ENCODE measurements at places on chromosomes 5 and 9.
A peak's percentile ranks its signal among the peaks of the same experiment; 100 is the strongest.

- no peak for DNase-seq
Observed at GRCh38 chr9:130446101-130446861, 1.5 kb downstream of the ASS1 start.

- no peak for DNase-seq
Observed at GRCh38 chr9:34227445-34227844, 48.6 kb downstream of the UBAP1 start.

DNA sequence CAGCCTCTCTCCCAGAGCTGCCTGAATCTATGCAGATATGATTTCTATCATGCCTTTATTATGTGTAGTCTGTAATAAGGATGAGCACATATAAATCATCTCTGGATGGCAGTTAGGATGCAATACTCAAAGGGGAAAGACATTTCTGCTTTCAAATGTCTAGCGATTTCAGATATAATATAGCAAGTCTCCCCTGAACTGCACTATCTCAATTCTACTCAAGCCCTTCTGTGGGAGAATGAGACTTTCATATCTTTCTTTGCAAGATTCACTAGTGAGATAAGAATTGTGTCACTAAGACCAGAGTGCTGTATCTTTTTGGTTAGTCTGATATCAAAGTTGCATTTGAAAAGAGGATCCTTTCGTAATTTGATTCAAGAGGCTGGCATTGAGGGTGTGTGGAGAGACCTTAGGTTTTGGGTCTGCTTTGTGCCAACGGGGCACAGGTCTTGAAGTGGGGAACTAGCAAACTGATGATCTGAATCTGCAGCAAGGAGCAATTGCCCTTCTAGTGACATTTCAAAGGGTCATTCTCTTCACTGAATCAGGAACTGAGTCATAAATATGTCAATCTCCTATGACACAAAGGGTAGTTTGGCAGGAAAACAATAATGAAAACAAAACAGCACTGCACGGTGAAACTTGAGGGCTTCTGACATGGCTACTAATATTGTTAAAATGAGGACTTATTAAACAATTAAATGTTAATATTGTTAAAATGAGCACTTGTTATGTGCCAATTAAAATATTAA lies 305.5 kb upstream of the CLINT1 start:
- no peak for DNase-seq

- DNase-seq = no peak
Observed at GRCh38 chr9:70801181-70801829, 320.1 kb downstream of the TRPM3 start.

GRCh38 chr9:124415852-124416484 lies 726 bp upstream of the PSMB7 start:
- DNase-seq = no peak

DNA sequence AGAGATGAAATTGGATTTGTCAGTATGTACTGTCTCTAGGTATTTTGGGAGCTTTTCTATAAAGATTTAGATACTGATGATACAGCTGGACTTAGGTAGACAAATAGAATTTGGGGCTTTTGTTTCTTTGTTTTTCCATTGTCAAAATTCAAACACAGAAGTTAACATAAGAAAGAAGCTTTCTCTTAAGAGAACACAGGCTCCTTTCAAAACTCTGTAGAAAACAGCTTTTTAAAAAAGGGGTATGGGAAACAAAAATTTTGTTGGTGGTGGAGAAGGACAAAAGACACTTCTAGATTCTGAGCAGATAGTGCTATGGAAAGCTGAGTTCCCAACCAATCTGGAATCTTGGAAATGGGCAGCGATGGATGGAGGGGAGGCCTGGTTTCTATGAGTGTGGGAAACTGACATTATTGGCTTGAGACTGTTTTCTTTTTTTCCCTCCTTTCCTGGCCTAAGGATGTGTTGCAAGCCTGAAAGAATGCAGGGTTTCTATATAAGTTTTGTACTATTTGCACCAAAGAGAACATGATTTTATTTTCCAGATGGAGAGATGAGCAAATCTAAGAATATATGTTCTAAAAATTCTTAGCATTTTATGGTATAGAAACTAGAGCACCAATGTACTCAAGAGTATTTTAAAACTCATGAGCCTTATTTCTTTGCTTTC lies 240.0 kb downstream of the PRR16 start:
- no peak for DNase-seq

- DNase-seq = no peak
Observed at GRCh38 chr5:150645070-150645700, 4.7 kb downstream of the SYNPO start.

- no peak for DNase-seq
Observed at GRCh38 chr9:6793203-6793602, 35.4 kb downstream of the KDM4C start.

- DNase-seq = peak; percentile 12
Observed at GRCh38 chr9:79583952-79584654, 12.3 kb downstream of the TLE4 start.

- DNase-seq = no peak
Observed at GRCh38 chr5:179137016-179137642, 77.0 kb downstream of the ZNF354C start.

GRCh38 chr5:163760498-163760897 lies 255.1 kb downstream of the MAT2B start:
- DNase-seq = no peak

- DNase-seq = no peak
Observed at GRCh38 chr9:112747094-112747493, 3.5 kb upstream of the SNX30 start.

DNA sequence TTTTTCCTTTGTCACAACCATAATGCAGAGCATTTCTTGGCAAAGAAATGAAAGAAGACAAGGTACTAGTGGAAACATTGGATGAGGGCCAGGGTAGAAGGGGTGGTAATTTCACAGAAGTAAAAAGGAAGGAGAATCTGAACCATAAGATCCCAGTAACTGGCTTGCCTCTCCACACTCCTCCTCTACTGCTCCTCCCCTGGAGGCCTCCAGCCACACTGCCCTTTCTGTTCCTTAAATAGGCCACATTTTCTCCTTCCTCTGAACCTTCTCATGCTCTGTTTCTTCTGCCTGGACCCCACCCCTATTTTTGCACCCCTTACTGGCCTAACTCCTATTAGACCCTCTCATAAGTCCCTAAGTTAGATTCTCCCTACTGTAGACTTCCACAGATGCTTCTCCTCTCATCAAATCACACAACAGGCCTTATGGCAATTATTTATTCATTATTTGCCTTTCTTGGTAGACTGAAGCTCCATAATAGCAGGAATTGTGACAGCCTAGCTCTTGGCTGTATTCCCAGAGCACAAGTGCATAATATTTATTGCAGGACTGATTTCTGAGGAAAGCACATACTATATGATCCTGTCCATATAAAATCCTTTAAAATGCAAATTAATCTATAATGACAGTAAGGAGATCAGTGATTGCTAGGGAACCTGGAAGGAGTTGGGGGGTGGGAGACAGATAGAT lies 31.3 kb upstream of the GRIA1 start:
- DNase-seq = no peak

DNA sequence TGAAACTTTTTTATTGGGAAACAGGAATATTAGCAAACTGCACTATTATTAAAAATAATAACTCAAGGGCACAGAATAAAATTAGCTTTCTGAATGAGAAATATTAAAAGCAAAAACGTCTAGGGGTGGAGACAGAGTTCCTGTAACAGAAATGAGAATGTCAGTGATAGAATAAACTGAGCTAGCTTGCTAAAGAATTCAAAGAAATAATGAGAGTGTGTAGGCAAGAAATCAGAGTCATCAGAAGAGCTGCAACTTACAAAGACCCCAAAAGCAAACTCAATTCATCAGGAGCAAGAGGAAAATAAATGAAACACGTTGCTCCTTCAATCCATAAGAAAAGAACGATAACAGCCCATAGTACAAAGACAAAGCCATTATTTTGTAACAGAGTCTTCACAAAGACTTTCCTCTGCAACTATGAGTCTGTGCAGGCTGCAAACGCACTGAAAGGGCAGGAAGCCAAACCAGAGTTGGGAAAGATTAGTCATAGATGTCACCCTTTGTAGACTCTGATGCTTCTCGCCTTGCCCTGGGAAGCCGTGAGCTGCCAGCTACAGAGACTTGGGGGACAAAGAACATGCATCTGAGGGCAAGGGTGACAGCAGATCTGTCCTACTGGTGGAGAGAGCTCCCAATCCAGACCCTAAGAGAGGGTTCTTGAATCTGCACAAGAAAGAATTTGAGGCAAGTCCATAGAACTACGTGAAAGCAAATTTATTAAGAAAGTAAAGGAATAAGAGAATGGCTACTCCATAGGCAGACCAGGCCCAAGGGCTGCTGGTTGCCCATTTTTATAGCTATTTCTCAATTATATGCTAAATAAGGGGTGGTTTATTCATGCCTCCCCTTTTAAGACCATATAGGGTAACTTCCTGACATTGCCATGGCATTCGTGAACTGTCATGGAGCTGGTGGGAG lies 40.8 kb downstream of the SHC3 start:
- DNase-seq = no peak

GRCh38 chr9:124019771-124020519 lies 8.4 kb downstream of the LHX2 start:
- no peak for DNase-seq

DNA sequence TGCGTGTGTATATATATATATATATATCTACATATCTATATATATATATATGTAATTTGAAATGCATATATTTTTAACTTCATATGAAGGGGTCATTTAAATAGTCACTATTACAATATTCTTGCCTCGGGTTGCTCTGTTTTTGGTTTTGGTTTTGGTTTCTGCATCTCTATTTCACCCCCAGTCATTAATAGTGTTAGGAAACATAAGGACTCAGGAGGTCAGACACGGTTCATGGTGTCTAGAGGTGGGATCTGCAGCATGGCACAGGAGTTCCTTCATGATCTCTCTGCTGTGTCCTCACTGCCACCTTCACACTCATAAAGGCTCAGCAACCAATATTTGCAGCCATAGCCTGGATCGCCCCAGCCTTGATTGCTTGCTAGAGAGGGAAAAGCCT lies 16.6 kb downstream of the C5orf58 start:
- DNase-seq = no peak

DNA sequence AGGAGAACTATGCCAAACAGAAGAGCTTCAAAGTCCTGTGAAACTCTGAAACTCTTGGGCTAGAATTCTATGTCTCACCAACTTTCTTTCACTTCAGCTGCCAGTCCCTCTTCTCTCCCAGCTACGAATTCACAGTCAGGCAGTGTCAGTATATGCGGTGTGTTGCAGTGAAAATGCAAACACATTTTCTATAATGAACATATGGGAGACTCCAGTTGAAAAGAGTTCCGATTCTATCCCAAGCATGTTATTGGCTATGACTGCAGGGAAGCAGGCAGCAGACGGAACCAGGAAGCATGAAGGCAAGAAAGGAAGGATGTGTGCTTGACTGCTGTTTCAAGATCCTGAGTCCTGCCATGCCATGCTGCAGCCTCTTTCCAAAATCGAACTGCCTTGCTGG lies 515.7 kb upstream of the TLE4 start:
- no peak for DNase-seq

- DNase-seq = no peak
Observed at GRCh38 chr5:104184264-104184663, 621.7 kb upstream of the NUDT12 start.

DNA sequence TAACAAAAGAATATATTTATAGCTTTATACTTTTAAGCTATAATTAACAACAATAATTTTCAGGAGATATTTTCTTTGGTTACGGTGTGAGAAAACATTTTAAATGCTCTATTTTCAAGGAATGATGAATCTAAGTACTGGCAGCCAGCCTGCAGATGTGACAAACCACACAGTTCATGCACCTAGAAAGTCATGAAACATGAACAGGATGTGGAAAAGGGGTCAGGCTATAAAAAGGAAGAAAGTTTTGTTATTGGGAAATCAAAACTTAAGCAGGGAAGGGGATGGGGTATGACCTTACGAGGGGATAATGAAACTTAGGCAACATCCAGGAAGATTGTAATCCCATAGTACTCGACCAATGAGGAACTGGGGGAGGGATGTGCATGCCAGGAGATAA lies 508.7 kb upstream of the GRAMD2B start:
- no peak for DNase-seq
